ENCODE measurements at places on chromosomes 7 and 10. TPM values are rescaled to one million over a fixed set of nuclear protein-coding genes. Genes with fewer than 3 reads are reported as not detected.

Gene TCAF2
- 8.2 TPM for total RNA-seq

Gene ABCC2
- 1.6 TPM for total RNA-seq

Gene SEMA3D
- total RNA-seq: 10.3 TPM

Gene HOXA5
- 8.1 TPM for total RNA-seq

Gene WDR86
- total RNA-seq: 9.0 TPM

Gene MBLAC1
- 1.2 TPM for total RNA-seq

Gene NPSR1
- not detected for total RNA-seq

Gene ASZ1
- not detected for total RNA-seq

Gene MAT1A
- total RNA-seq: not detected

Gene RBM28
- 16.1 TPM for total RNA-seq

Gene AGAP9
- total RNA-seq: 4.8 TPM

Gene PKD2L1
- total RNA-seq: not detected

Gene PTPN20
- 5.6 TPM for total RNA-seq

Gene C7orf33
- not detected for total RNA-seq

Gene TMEM270
- not detected for total RNA-seq

Gene NUDT13
- total RNA-seq: 1.8 TPM

Gene TNKS2
- 52.9 TPM for total RNA-seq

Gene LUC7L2
- total RNA-seq: 62.3 TPM

Gene MSMB
- not detected for total RNA-seq

Gene CDK14
- total RNA-seq: 70.8 TPM

Gene ZP3
- total RNA-seq: 1.0 TPM

Gene SMC3
- 24.3 TPM for total RNA-seq

Gene SPDYE16
- not detected for total RNA-seq

Gene CLDN4
- 0.52 TPM for total RNA-seq

Gene NRG3
- total RNA-seq: not detected

Gene BLNK
- 0.65 TPM for total RNA-seq

Gene MAGI2
- total RNA-seq: 22.2 TPM

Gene PHKG1
- 4.6 TPM for total RNA-seq

Measured in articular chondrocyte of knee joint (primary cell).